Dermis microvascular lymphatic vessel endothelial cell (primary cell): ENCODE measurements at places on chromosomes 1 and 21.

DNA sequence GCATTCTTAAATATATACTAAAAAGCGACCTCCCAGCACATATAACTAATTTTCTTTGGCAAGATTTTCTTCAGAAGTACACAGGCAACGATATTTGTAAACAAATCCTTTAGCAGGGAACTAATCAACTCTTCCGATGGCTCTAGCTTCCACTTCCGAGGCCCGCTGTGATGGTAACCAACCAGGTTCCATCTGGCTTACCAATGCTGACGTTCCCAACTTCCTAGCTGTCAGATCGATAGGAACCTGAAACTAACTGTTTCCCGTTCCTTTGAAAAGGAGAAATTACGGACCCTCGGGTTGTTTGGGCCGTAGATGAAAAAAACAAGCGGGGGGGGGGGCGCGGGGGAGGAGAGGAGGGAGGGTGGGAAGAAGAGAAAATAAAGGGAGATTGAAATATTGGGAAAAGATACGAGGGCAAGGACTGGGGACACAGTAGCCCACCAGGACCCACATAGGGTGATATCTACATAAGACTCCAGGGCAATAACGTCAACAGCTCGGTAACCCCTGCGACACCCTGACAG, 513 bp downstream of the GTF2B start:
- peak; percentile 59 for DNase-seq

DNA sequence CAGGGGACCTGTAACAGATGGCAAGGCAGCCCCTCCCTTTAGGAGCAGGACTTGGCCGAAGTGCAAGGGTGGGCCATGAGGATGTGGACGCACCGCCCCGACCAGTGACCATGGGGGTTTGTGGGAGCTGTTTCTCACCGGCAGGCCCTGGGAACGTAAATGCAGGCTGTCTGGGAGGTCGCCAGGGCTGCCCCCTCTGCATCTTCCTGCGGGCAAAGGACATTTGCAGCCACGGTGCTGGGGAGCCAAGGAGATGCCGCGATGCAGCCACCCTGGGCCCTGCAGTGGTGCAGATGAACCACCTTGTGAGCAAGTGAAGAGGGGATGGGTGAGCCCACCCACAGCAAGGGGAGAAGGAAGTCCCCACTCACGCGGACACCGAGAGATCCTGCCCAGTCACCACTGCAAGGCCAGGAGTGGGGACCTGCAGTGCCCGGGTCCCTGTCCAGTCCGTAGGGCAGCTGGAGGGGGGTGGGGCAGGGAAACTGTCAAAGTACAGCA, 121.1 kb downstream of the SIK1 start:
- DNase-seq, result no peak

DNA sequence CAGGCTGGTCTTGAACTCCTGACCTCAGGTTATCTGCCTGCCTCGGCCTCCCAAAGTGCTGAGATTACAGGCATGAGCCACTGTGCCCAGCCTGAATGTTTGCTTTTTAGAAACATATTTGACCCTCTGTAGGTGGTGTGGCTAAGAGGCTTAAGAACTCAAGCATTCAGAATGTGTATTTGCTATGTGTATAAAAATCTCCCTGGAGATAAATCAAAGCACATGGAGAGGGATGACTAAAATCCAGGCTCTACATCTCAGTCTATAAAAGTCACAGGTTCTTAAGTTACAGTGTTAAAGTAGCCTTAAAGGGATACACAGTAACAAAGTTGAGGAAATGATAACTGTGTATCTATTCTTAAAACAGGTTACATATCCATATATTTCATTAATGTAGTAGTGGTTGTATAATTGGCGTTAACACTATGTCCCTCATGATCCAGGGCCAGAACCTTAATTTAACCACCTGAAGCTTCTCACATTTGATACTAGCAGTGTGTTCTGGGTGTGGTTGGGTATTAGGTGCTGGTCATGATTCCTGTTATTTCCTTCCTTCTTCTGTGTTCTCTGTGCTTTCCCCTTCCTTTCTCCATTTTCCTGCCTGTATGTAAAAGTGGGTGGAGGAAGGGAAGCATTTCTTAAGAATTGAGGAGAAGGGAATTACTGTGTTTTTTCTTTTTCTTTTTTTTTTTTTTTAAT, 16.2 kb downstream of the GIPC2 start:
- DNase-seq, result no peak

GRCh38 chr1:47992720-47993415, 4.3 kb downstream of the TRABD2B start:
- no peak for DNase-seq

DNA sequence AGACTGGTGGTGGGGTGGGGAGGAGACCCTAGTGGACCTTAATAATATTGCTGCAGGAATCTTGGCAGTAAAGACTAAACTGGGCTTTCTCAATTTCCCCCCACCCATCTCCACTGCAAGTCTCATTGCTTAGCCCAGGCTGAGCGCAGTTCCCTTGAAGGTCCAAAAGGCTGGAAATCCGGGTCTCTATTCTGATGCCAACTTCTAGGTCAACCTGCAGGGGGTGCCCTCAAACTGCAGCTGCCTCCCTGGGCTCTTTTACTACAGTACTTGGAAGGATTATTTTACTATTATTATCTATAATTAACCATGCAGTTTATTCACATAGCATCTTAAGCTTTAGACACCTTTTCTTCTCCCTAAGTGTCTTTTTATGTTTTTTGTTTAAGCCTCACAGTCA, 85.4 kb upstream of the WARS2 start:
- DNase-seq, result no peak
